NCI-H526 treated with DMSO at 0.1 percent for 48 hours (cell line): ENCODE measurements at places on chromosomes 12 and 14.

DNA sequence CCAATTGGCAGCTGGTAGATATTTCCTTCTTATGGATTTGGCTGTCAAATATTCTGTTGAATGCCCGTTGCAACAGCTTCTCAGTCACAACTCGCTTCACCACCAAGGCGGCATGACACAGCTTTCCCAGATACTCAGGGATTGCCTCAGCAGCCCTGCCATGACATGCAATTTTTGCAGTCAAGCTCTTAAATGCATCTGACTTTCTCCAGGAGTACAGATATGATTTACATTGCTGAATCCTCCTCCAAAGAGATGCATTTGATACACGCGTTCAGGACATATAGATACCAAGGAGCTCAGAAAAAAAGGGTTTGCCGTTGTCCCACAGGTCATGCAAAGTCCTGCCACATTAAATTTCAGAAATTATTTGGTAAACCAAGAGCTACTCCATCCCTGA lies 6.5 kb downstream of the KRT5 start:
- DNase-seq = no peak

GRCh38 chr14:74362361-74362915 lies 14.2 kb downstream of the VRTN start:
- DNase-seq = peak; percentile 44

GRCh38 chr12:5429741-5430557 lies 2.0 kb upstream of the NTF3 start:
- DNase-seq = no peak

DNA sequence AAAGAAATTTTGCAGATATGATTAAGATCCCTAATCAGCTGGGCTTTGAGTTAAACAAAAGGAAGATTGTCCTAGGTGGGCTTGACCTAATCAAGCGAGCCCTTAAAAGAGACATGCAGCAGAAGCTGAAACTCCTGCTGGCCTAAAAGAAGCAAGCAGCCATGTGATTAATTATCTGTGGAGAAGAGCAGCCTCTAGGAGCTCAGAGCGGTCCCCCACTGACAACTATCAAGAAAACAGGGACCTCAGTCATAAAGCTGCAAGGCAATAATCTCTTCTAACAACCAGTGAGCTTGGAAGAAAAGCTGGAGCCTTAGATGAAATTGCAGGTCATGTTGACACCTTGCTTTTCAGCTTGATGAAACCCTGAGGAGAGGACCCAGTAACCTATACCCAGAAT lies 288.9 kb upstream of the CLEC14A start:
- no peak for DNase-seq

DNA sequence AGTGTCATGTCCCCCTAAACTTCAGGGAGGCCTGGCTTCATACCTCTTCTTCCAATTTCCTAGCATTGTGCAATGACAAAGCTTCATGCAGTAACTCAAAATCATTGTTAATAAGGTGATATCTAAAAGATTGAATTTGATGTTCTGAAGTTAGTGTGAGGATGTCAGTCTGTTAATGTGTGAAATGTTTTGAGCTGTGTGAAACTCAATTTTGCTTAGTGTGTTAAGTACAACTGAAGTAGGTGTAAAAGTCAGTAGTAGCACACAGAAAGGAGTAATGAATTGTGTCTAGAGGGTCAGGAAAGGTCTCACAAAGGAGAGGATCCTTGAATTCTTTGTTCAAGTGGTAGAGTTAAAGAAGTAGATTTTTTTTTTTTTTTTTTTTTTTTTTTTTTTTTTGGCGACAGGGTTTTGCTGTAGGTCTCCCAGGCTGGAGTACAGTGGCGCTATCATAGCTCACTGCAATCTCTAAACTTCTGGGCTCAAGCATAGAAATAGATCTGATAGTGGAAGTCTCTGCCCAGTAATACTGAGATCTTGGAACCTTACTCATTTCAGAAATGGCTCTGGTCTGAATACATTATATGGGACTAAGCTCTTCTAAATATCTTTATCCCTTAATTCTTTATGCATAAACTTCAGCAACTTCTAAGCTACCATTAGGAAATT lies 63.9 kb downstream of the FUT8 start:
- DNase-seq = no peak

DNA sequence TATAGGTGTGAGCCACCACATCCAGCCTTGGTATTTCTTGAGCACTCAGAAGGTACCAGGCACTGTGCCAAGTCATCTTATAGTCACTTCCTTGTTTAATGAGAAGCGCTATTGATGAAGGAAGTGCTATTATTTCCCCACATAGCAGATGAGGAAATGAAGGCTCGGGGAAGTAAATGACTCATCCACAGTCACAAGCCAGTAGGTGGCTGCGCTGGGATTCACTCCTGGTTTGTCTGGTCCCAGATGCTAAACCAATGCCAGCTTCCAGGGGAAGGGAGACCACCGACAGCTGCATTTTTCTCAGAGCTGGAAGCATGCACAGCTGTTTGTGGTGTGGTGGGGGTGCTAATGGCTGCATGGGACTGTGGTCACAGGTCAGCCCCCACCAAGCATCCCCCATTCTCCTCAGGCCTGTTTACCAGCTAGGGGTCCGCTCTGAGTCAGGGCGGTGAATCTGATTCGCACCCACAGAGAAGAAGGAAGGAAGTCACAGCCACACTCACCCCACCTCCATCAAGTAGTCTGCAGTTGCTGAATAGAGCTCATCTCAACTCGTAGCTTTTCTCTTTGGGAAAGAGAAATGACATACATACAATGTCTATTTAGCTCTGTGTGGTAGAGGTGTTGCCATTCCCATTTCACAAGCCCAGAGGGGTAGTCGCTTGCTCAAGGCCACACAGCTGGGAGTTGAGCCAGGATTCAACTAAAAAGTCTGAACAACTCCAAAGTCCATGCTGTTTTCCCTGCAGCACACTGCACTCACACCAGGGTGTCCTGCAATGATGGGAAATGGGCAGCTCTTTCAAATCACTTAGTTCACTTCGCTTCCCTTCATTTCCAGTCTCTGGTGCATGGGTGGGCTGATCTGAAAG lies 6.3 kb upstream of the LTBP2 start:
- no peak for DNase-seq

- no peak for DNase-seq
These were observed 1.5 kb upstream of the FBRSL1 start for GRCh38 chr12:132488127-132489077.

DNA sequence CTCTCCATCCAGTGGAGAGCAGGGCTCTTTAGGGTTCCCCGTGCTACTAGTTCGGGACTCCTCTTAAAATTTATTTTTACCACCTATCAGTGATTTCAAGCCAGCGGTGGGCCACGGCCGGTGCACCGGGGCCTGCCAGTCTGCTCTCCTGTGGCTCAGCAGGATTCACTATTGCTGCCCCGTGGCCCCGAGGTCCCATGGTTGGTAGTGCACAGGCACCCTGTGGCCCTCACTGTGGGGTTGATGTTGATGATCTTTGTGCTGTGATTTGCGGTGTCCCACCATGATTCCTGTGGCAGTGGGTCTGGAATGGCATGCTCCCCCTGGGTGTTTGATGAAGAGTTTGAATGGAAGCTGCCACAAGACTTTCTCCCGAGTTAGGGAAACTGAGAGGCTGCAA lies 12.6 kb upstream of the MEG3 start:
- no peak for DNase-seq

GRCh38 chr12:109930028-109930800 lies 30.1 kb downstream of the TCHP start:
- no peak for DNase-seq

GRCh38 chr14:74568380-74568649 lies 43.7 kb downstream of the LTBP2 start:
- no peak for DNase-seq

DNA sequence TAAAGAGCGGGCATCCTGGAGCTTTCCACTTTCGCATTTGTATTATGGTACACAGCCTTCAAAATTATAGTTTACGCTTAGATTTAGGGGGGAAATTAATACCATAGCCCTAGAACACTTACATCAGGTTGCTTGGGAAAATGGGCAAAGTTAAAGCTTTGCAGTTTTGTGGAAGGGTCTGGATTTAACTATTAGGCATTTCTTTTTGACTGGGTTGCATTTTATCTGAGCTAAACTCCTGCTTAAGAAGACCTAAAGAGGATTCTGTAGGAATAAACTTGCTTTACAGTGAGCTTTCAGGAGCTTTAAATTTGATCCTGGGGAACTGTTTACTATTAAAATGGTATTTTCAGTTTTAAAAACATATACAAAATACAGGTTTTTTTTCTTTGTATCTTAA lies 42.8 kb upstream of the PTPRQ start:
- DNase-seq = no peak

- DNase-seq = no peak
These were observed 1.5 kb upstream of the HCAR1 start for GRCh38 chr12:122732170-122732569.
